Stimulated activated CD8-positive, alpha-beta memory T cell treated with anti-CD3 and anti-CD28 coated beads, Interleukin-2, amount 100 ng/mL, for 1 hour (primary cell): ENCODE measurements at places on chromosomes 3 and 15.

GRCh38 chr3:153591561-153592245, 429.7 kb downstream of the RAP2B start:
- DNase-seq = no peak

GRCh38 chr3:147960786-147961185, 551.6 kb downstream of the ZIC1 start:
- no peak for DNase-seq

DNA sequence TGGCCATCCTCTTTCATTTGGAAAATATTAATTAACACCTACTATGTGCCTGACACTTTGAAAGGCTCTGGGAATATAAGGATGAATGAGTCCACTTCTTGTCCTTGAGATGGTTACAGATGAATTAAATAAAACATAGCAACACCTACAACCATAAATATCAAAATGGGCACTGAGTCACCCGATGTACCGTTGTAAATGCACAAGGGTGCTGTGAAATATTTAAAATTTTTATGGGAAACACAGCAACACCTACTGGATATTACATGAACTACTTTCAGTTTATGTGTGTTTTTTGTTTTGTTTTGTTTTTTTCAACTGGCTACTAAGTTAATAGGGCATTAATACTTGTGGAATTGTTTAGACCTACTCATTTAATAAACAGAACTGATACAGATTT, 239.0 kb upstream of the NAALADL2 start:
- DNase-seq = no peak

- DNase-seq = no peak
These were observed 51.8 kb downstream of the ST3GAL6 start for GRCh38 chr3:98814817-98815420.

- DNase-seq = no peak
These were observed 403.0 kb upstream of the ONECUT1 start for GRCh38 chr15:53193149-53193548.

GRCh38 chr15:58038426-58039078, 27.0 kb downstream of the ALDH1A2 start:
- no peak for DNase-seq

- DNase-seq = no peak
These were observed 6.9 kb downstream of the TUSC7 start for GRCh38 chr3:116716490-116716889.

DNA sequence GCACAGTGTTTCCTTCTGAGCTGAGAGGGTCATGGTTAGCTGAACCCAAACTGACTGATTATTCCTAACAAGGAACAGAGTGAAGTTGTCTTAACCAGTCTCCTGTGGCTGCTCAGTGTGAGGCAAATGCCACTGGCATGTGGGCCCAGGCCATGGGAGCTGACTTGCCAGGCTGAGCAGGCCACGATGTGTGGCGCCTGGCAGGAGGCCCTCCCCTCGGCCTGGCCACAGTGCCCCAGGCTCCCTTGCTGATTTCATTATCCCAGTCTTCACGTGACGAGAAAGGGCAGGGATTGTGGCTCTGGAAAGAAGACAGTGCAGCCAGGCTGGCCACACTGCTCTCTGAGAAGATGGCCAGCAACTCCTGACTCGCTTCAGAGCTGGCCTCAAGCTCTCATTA, 58.8 kb downstream of the SLCO2A1 start:
- no peak for DNase-seq

DNA sequence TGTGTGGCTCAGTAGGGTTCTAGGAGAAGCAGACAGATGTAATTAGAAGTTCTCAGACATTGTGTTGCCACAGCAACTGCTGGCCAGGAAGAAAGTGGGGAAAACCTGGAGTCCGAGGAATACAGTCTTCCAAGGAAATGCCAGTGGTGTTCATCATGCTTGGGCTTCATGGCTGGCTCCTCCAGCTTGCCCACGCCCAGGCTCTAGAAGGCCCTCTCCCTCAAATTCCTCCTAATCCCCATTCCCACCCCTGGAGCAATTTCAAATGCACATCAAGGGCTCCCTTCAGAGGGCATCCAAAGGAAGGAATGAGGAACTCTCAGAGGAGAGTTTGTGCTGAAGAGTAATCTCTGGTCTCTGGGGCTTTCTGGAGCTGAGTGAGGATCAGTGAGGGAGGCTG, 21.9 kb downstream of the FSTL1 start:
- no peak for DNase-seq

- DNase-seq = no peak
These were observed 20.2 kb downstream of the PAK6 start for GRCh38 chr15:40259021-40259420.

- no peak for DNase-seq
These were observed 418.8 kb downstream of the MAGI1 start for GRCh38 chr3:65619888-65620287.
